ENCODE measurements at places on chromosomes 1 and 21. TPM values are rescaled to one million over a fixed set of nuclear protein-coding genes. Genes with fewer than 3 reads are reported as not detected.
A peak's percentile ranks its signal among the peaks of the same experiment; 100 is the strongest.

- DNase-seq, result no peak
Measured at GRCh38 chr1:223062177-223062576, 80.9 kb downstream of the TLR5 start.

GRCh38 chr1:17186216-17186909 lies 18.6 kb upstream of the PADI1 start:
- no peak for DNase-seq

- no peak for DNase-seq
Measured at GRCh38 chr1:93635614-93636543, 45.8 kb downstream of the BCAR3 start.

DNA sequence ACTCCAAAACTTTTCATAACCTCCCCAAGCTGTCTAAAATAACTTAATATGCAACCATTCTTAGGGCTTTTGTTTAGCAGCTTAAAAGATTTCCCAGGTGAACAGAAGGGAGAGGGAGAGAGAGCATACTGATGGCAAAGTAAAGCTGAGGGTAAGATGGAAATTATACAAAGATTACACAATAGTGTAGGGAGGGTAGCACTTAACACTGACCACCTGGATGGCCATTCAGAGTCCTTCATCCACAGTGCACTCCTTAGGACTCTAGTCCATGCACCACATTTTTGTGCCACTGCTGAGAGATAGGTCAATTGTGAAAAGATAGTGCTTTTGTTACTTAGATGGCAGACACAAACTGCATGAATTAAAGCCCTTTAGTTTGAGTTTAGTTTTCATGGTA lies 574.6 kb downstream of the LMO4 start:
- DNase-seq, result no peak

GRCh38 chr1:184050636-184051035 lies 894 bp upstream of the TSEN15 start:
- no peak for DNase-seq

DNA sequence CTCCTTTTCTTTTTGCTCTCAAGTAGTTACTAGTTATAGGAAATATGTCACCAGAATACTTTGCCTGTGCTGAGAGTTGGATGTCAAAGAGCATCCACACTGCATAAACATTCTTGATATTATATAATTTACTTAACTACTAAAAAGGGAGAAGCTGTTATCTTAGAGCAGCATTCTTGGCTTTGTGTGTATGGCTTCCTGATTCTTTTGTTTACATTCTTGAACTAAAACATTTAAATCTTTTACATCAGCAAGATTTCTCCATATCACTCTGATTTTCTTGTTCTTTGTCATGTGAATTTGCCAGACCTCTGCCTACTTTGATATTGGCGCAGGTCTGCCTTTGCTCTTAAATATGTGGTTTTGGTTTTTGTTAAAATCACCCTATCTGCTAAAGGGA lies 48.8 kb downstream of the SUCO start:
- no peak for DNase-seq

DNA sequence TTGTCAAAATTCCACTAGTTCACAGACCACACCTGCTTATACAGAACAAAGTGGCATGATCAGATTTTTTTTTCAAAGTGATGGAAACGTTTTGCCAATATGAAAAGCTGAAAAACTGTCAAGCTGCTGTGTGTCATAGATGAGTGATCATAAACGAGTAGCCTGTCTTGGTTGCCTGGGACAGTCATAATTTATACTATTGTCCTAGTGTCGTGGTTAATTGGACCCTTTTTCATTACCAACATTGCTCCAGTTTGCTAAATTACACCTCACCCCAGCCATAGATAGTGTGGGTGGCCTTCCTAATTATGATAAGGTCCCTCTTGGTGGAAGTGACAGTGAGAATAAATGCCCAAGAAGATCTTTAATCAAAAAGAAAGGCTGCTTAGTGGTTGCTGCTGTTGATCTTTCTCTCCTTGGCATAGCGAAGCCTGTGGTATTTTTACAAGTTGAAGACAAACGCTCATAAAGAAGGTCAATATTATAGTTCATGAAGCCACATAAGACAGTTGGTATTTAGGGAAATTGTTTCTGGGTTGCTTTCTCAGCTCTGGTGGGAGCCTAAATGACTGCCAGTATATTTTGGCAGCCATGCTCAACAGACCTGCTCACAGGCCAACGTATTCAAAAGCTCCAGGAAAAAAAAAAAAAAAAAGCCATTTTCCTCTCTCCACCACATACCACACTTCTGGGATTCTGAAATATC lies 478.1 kb downstream of the PLA2G4A start:
- DNase-seq, result no peak

DNA sequence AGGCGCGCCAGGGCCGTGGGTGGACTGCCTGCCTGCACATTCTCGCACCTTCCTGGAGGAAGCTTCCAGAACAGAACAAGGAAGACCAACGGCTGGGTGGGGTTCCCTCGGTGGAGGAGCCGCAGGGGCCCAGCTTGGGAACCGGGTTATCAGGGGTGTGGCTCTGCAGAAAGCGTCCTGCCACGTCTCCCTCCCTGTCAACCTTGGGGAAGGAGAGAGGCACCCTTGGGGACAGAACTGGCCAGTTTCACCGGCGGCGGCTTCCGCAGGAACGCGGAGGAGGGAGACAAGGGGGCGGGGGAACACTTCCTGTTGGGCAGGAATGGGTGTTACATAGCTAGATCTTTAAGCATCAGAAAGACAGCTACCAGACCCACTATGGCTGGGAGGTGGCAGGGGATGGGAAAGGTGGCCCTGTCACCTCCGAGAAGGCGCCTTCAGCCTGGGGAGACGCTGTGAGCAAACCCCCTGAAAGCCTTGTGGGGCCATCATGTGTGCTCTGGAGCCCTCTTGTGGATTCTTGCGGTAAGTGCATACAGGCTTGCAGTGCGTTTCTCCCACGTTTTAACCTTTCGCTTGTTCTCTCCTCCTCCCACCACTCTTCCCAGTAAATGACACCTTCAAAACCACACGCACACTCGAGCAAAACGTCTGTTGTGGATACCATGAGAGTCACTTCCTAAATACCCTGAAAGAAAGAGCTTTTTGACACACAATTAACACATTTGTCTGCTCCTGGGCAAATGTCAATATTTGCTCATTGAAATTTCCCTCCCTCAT lies 3.8 kb upstream of the PLEKHA6 start:
- DNase-seq, result peak; percentile 67

DNA sequence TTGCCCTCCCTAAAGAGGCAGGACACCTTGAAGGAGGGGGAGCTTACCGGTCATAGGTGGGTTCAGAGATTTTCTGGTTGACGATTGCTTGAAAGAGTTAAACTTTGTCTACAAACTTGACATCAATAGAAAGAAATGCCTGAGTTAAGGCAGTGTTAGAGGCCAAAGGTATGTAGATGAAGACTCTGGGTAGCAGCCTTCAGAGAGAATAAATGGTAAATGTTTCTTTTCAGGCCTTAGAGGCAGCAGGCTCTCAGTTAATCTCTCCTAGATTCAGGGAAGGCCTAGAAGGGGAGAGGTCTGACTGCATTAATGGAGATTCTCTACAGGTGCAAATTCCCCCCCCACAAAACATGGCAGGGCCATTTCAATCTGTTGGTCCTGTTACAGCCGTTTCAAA lies 27.7 kb downstream of the MX1 start:
- no peak for DNase-seq

- no peak for DNase-seq
Measured at GRCh38 chr1:197725976-197726375, 49.3 kb downstream of the DENND1B start.

- DNase-seq, result no peak
Measured at GRCh38 chr1:2108213-2108876, 58.1 kb downstream of the PRKCZ start.

- no peak for DNase-seq
Measured at GRCh38 chr21:26061437-26061836, 109.1 kb downstream of the APP start.

GRCh38 chr1:235960809-235961208 lies 94.1 kb upstream of the LYST start:
- DNase-seq, result no peak

- no peak for DNase-seq
Measured at GRCh38 chr1:12607263-12607662, 10.7 kb downstream of the DHRS3 start.

DNA sequence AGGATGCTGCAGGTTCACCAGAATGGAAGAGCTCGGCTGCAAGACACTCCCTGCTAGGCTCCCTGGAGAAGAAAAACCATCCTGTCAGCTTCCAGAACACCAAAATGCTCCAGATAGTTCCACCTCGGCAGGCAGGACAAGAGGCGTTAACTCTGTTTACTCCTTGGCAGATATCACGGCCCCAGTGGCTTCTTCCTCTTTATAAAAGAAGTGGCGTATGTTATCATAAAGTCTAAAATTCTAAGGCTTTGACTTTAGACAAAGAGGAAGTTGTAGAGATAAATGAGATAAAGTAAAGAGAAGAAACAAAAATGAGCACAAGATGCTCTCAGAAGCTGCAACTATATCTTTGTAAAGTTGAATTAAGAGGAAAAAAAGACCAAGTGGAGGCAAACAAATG lies 24.3 kb upstream of the MTF1 start:
- DNase-seq, result no peak

DNA sequence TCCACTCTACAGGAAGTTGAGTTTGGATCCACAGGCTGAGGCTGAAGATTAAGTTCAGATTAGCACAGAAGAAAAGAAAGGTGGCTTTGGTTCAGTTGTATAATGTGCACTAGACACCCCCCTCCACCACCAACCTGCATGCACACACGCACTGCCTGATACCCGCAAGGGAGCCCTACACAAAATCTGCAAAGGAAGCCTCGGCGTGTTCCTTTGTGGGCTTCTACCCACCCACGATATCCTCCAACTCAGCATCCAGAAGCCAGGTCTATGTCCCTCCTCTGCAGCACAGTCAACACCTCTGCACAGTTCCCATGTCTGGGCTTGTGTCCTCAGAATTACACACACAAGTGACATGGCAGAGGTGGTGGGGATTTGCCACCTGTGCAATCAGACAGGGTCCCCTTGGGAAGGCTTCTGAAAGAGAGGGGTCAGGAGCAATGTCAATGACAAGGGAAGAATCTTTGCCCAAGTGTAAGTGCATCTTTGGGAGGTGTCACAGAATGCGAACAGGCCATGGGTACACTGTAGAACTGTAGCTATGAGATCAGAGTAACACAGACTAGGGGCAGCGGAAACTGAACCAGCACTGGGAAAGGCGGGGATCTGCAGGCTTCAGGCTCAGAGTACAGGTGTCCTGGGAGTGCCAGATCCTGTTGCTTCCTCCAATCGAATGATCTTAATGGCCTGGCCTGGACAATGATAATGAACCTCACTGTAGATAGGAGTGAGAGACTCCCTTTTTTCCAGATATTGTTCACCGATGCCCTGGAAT lies 148.6 kb upstream of the ETV3 start:
- no peak for DNase-seq

DNA sequence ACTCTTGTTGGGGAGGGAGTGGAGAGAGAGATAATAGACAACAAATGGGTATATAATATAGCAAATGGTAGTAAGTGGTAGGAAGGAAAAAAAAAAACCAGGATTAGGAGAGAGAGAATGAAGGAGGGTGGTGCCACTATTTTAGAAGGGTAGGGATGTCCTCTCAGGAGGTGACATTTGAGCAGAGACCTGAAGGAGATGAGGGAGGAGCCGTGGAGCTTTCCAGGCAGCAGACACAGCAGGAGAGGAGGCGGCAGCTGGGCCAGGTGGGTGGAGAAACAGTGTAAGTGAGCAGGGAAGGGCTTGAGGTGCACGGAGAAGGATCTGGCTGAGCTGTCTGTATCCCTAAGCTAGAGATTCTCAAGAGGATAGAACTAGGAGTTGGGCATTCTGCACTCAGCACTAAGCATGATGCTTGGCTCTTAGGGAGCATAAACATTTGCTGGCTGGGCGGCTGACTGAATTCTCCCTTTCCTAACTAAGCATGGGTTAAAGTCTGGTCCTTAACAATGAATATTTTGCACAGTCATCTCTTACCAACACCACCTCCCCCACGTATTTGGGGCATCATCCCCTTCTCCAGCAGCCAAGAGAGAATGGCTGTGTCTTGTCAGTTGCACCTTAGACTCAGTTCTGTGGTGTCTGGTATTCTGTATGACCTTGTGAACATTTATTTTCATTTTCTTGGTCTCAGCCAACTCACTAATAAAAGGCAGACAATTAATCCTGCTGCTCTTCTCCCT lies 27.6 kb upstream of the SARS1 start:
- DNase-seq, result no peak

DNA sequence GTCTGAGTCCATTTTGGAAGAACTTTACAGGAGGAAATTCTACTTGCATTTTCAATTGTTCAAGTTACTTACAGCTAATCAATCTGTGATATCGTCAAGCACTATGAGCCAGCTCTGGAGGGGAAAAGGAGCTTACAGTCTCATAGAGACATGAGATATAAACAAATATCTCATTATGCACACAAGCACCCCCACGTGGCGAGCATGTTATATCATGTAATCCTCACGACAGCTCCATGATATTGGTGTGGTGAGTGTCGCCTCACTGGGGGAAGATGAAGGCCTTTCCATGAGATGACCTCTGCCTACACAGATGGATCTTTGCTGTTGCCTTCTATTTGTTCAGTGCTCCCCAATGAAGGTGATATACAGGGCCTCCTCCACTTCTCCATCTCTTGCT lies 34.6 kb downstream of the TNR start:
- no peak for DNase-seq

DNA sequence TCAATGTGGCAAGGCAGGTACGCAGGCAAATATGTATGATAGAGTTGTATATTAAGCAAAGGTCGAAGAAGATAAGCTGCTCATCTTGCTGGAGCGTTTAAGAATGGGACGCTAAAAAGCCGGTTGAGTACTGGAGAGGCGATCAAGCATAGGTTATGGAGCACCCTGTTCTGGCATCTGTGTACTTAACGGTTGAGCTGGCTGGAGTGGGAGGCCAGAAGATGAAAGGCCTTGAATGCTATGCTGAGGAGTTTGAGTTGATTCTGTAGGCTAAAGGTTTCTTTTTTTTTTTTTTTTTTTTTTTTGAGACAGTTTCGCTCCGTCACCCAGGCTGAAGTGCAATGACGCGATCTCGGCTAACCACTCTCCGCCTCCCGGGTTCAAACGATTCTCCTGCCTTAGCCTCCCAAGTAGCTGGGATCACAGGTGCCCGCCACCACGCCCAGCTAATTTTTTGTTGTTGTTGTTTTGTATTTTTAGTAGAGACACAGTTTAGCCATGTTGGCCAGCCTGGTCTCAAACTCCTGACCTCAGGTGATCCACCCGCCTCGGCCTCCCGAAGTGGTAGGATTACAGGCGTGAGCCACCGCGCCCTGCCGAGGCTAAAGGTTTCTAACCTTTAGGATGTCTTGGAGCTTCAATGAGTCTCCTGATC lies 850 bp upstream of the KHDC4 start:
- no peak for DNase-seq

The CCDC17 gene
- polyA plus RNA-seq, result 2.6 TPM

The STYXL2 gene
- 0.73 TPM for polyA plus RNA-seq

The GJC2 gene
- polyA plus RNA-seq, result 0.56 TPM

The EBNA1BP2 gene
- polyA plus RNA-seq, result 71.7 TPM

The RSPO1 gene
- 8.3 TPM for polyA plus RNA-seq

The WNT9A gene
- polyA plus RNA-seq, result 1.9 TPM

The CFAP74 gene
- polyA plus RNA-seq, result 0.96 TPM

The KCNT2 gene
- 11.2 TPM for polyA plus RNA-seq

The RIPPLY3 gene
- 1.9 TPM for polyA plus RNA-seq

The KCNJ15 gene
- 261 TPM for polyA plus RNA-seq

Data from renal cortex interstitium (tissue), 15 donors.